Tibial nerve (tissue), 4 donors: ENCODE measurements at places on chromosomes 11 and 22. TPM values are rescaled to one million over a fixed set of nuclear protein-coding genes. Genes with fewer than 3 reads are reported as not detected.

The CCDC89 gene
- 3.1 TPM for total RNA-seq

The SLC22A6 gene
- not detected for total RNA-seq

The CCDC116 gene
- 0.22 TPM for total RNA-seq

The AIFM3 gene
- 1.7 TPM for total RNA-seq

The ADAMTS8 gene
- 0.66 TPM for total RNA-seq

The FIBIN gene
- total RNA-seq: 225 TPM

The OR51B4 gene
- total RNA-seq: 1.5 TPM

The SMARCB1 gene
- total RNA-seq: 39.8 TPM

The TSKU gene
- total RNA-seq: 187 TPM

The AAMDC gene
- total RNA-seq: 17.1 TPM

The AIP gene
- total RNA-seq: 88.2 TPM

The NRXN2 gene
- 14.1 TPM for total RNA-seq

The PTPRCAP gene
- 11.1 TPM for total RNA-seq

The TUB gene
- 14.5 TPM for total RNA-seq

The LINC01488 gene
- total RNA-seq: not detected

The TSGA10IP gene
- total RNA-seq: not detected
